HCT116 (cell line): ENCODE measurements at places on chromosomes 12 and 14.

DNA sequence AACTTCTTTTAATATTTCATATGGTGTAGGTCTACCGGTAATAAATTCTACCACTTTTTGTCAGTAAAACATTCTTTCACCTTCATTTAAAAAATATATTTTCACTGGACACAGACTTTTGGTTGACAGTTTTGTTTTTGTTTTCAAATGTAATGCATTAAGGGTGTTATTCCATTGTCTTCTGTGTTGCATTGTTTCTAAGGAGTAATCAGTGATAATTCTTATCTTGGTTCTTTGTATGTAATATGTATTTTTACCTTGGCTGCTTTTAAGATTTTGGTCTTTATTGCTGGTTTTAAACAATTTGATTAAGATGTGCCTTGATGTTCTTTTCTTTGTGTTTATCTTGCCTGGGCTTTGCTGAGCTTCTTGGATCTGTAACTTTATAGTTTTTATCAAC is 4.1 kb downstream of the MAP1LC3B2 start:
- DNase-seq: no peak

GRCh38 chr12:1006255-1006654 is 15.2 kb downstream of the ERC1 start:
- DNase-seq: no peak

GRCh38 chr14:83940253-83940652 is 1589.7 kb upstream of the FLRT2 start:
- DNase-seq: no peak

DNA sequence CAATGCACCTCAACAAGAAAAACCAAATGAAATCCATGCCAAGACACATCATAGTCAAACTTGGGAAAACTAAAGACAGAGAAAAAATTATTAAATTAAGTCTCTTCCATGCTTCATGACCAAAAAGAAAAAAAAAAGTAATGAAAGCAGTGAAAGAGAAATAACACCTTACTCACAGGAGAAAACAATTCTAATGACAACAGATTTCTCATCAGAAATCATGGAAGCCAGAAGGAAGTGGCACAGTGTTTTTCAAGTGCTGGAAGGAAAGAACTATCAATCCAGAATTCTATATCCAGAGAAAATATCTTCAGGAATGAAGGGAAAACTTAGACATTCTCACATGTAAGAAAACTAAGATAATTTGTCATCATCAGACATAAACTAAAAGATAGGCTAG is 71.1 kb upstream of the NUDT4 start:
- DNase-seq: no peak

GRCh38 chr12:49336645-49337584 is at the start of gene C1QL4:
C1QL4 (minus strand) TSS chr12:49337188; CDS start chr12:49336477, 711 bp downstream.
- peak; percentile 33 for DNase-seq

- peak; percentile 23 for DNase-seq
Measured at GRCh38 chr12:45298721-45299692, 83.1 kb downstream of the ANO6 start.

GRCh38 chr14:60349663-60350365 is 100.8 kb downstream of the PPM1A start:
- peak; percentile 39 for DNase-seq

GRCh38 chr14:70171726-70172125 is 17.0 kb downstream of the SLC8A3 start:
- DNase-seq: no peak

GRCh38 chr12:27237790-27238771 is 6.0 kb upstream of the STK38L start:
- DNase-seq: no peak

- no peak for DNase-seq
Measured at GRCh38 chr14:89291351-89291940, 125.6 kb downstream of the FOXN3 start.

- peak; percentile 96 for DNase-seq
Measured at GRCh38 chr12:46553266-46553665, 180.7 kb upstream of the SLC38A2 start.

DNA sequence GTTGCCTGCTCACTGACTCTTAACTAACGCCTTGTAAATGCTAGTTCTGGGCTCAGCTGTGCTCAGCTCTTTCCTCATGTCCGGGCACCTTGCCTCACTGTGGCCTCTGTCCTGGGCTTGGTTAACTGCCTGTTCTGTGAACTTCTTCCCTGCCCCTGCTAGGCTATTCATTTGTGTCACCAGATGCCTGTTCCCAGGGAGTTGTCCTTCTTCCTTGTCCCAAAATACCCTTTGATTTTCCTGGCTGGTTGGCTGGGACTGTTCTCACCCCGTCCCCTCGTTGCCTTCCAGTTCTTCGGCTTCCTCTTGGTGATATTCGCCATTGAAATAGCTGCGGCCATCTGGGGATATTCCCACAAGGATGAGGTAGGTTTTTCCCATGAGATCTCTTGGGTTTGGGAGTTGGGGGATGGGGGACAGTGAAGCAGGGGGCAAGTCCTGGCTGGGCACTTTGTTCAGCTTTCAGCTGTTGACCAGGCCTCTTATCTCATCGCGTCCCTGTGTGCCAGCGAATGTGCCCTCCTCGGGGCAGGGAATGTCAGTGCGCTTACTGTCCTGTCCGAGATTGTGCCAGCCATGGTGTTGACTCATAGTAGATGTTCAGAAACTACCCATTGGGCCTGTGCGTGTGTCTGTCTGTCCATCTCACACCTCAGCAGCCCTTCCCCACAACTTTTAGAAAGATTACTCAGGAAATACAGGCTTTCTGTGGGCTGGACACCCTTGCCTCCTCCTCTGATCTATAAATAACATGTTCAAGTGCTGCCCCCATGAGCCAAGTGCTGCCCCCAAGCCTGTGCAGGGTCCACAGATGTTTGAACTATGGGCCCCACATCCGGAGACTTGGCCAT is 33.1 kb downstream of the CD9 start:
- no peak for DNase-seq

GRCh38 chr12:93179792-93180191 is 197.9 kb upstream of the NUDT4 start:
- DNase-seq: no peak

DNA sequence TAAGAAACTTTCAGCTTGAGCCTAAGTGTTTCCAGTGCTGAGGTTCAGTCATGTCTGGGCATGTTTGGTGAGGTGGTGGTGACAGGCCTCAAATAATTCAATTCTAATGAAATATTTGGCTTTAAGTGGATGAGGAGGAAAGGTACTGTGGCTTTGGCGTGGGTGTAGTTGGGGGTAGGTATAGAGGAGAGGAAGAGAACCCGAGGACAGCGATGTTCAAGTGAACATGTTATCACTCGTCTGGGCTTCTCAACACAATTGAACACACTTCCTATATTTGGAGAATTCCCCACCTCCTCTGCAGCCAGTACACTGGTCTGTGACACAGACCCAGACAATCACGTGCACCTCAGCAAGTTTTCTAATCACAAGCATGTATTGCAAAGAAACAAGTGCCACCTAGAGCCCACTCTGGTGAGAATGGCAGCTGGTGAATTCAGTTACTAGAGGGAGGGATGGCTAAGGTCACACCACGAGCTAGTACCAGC is 53.0 kb downstream of the IFNG-AS1 start:
- no peak for DNase-seq

GRCh38 chr12:107468182-107468581 is 217.4 kb upstream of the PWP1 start:
- DNase-seq: no peak

DNA sequence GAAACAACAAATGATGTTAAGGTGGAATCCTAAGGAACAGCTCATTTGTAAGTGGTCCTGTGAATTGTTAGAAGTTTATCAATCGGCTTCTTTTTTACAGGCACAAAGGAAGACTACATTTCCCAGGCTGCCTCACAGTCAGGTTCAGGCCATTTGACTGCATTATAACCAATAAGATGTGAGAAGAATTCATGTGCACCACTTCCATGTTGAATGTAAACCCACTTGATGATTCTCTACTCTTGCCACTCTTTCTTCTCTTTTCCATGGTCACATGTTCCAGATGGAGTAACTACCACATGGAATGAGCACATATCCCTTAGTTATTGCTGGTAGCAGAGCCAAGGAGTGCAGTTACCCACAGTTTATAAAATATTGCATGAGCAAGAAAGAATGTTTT is 67.1 kb upstream of the GZMB start:
- DNase-seq: no peak

GRCh38 chr14:21016413-21017190 is 8.3 kb downstream of the NDRG2 start:
- no peak for DNase-seq

DNA sequence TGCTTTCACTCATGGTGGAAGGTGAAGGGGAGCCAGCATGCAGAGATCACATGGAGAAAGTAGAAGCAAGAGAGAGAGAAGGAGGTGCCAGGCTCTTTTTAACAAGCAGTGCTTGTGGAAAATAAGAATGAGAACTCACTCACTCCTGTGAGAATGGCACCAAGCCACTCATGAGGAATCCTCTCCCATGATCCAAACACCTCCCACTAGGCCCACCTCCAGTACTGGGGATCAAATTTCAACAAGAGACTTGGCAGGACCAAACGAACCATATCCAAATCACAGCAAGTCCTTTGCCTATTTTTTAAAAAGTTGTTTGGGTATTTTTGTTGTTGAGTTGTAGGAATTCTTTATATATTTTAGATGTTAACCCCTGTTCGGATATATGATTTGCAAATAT is 245.9 kb upstream of the ARID2 start:
- no peak for DNase-seq

GRCh38 chr14:64549791-64550620 is at the start of gene PPP1R36:
PPP1R36 (plus strand) TSS chr14:64549961; CDS start chr14:64549998, 37 bp downstream.
- no peak for DNase-seq

- no peak for DNase-seq
Measured at GRCh38 chr14:76463105-76463504, 87.2 kb downstream of the ESRRB start.

- no peak for DNase-seq
Measured at GRCh38 chr14:24990773-24991172, 59.2 kb downstream of the STXBP6 start.

DNA sequence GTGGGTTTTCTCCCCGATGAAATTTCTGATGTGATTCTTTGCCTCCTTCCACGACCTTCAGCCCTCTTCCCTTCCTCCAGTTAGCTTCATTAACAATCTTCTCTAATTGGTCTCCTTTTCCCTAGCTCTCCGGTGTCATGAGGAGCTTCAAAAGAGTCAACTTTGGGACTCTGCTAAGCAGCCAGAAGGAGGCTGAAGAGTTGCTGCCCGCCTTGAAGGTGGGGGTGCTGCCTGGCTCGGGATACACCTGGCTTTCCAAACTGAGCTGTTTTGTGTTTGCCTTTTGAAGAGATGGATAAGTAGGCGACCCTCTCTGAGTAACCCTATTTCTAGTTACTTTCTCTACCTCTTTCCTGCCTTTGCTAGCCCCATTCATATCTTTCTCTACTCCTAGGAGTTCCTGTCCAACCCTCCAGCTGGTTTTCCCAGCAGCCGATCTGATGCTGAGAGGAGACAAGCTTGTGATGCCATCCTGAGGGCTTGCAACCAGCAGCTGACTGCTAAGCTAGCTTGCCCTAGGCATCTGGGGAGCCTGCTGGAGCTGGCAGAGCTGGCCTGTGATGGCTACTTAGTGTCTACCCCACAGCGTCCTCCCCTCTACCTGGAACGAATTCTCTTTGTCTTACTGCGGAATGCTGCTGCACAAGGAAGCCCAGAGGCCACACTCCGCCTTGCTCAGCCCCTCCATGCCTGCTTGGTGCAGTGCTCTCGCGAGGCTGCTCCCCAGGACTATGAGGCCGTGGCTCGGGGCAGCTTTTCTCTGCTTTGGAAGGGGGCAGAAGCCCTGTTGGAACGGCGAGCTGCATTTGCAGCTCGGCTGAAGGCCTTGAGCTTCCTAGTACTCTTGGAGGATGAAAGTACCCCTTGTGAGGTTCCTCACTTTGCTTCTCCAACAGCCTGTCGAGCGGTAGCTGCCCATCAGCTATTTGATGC is 797 bp downstream of the ESPL1 start:
- DNase-seq: no peak

GRCh38 chr12:128693771-128694170 is 130.0 kb downstream of the SLC15A4 start:
- no peak for DNase-seq

- DNase-seq: no peak
Measured at GRCh38 chr12:42145552-42146215, 1.0 kb upstream of the GXYLT1 start.

GRCh38 chr12:28709986-28710685 is 438.9 kb upstream of the FAR2 start:
- DNase-seq: no peak

GRCh38 chr12:46693034-46693433 is 132.8 kb downstream of the SLC38A4 start:
- DNase-seq: no peak

- DNase-seq: no peak
Measured at GRCh38 chr14:60621386-60621785, 27.9 kb downstream of the SIX1 start.

DNA sequence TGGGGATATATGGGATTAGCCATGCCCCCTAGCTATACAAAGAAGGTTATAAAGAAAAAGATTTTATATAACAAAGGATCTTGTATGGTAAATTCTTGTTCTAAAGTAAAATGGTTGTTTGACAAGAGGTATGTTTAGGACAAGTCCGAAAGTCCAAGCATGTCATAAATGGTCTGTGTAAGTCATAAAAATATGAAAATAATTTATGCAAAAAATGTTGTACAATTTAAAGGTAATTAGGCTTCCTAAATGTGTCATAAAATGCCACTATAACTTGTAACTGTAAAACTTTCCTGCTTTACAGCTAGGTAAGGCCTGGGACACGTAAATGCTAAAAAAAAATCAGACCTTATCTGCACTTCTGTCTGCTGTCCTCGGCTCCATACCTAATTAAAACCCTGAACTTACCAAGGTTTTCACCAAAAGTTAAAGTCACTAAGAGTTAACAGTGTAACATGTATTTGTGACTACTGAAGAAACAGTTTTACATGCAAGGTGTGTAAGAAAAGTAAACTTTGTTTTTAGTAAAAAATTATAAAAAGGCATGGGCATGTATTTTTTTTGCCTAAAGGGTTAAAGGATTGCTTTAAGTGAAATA is 110.0 kb upstream of the RESF1 start:
- peak; percentile 54 for DNase-seq

- DNase-seq: peak; percentile 29
Measured at GRCh38 chr12:12081836-12082497, 11.2 kb downstream of the BCL2L14 start.

GRCh38 chr14:47226877-47227520 is 448.4 kb downstream of the MDGA2 start:
- DNase-seq: no peak

DNA sequence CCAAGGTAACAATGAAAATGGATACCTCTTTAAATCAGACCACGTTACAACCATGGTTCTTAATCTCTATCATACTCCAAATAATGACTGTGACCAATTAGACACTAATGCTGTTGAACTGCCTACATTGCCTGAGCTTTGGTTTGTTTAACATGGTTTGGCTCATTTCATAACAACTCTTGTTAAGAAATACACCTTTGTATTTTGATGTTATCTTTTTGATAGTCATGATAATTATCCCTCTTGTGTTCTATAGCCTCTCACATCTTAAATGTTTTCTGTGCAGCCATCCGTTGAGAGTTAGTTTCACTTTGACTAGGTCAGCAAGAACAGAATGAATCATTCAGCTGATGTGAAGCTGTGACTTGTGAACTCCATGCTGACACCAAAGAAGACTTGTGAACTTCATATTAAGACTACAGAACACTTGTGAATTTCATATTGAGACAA is 75.5 kb upstream of the RERGL start:
- DNase-seq: no peak
